ENCODE measurements at places on chromosomes 2 and 18.
A peak's percentile ranks its signal among the peaks of the same experiment; 100 is the strongest.

GRCh38 chr2:227351639-227352038 lies 26.6 kb downstream of the MFF start:
- DNase-seq, result no peak

DNA sequence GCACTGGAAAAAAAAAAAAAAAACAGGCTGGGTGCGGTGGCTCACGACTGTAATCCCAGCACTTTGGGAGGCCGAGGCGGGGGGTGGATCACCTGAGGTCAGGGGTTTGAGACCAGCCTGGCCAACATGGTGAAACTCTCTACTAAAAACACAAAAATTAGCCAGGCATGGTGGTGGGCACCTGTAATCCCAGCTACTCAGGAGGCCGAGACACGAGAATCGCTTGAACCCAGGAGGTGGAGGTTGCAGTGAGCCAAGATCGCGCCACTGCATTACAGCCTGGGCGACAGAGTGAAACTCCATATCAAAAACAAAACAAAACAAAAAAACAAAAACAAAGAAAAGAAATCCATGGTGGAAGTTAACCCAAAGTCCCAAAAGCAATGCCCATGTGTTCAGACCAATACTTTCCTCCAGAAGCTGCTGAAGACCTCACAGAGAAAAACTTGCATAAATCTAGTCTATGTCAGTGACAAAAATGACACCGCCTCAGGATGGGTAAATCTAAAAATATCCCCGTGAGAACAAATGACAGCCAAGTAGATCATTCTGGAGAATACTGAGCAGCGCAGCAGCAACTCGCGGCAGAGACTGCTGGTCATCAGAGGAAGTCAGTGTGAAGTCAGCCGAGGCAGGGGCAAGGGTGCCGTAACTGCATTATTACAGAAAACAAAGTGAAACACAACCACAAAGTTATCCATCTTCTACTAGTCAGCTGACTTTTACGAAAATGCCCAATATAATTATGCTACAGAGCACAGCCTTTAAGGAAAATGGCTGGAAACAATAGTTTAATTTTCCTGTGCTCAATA lies 41.0 kb downstream of the LPIN2 start:
- no peak for DNase-seq

GRCh38 chr2:219573166-219573565 lies 1.1 kb downstream of the INHA start:
- no peak for DNase-seq

- no peak for DNase-seq
Measured at GRCh38 chr2:26722911-26723310, 30.4 kb downstream of the KCNK3 start.

GRCh38 chr18:26057344-26057773 lies 33.1 kb downstream of the SS18 start:
- peak; percentile 60 for DNase-seq

GRCh38 chr18:78899241-78899640 lies 80.4 kb upstream of the SALL3 start:
- DNase-seq, result no peak

DNA sequence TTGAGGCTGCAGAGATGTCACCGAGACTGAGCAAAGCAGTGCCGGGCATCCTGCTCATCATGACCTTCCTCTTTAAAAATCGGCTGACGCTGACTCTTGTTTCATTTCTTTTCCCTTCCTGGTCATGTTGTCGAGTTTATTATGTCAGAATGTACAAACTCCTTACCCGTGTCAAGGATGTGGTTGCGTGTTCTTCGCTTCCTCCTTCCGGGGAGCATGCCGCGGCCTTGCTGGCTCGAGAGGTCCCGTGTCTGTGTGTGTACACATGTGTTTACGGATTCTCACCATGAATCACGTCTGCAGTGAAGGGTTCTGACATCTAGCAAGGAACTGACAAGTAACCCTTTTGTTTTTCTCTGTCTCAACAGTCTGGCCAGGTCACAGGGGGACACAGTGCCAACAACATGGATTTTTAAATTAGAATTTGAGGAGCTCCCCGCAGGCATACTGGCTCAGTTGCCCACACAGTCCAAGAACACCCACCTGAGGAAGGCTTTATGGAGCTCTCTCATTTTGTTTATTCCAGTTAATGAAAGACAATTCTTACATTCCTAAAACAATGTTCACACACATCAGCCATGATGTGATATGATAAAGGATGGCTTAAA lies 60.2 kb downstream of the MYT1L start:
- DNase-seq, result no peak

DNA sequence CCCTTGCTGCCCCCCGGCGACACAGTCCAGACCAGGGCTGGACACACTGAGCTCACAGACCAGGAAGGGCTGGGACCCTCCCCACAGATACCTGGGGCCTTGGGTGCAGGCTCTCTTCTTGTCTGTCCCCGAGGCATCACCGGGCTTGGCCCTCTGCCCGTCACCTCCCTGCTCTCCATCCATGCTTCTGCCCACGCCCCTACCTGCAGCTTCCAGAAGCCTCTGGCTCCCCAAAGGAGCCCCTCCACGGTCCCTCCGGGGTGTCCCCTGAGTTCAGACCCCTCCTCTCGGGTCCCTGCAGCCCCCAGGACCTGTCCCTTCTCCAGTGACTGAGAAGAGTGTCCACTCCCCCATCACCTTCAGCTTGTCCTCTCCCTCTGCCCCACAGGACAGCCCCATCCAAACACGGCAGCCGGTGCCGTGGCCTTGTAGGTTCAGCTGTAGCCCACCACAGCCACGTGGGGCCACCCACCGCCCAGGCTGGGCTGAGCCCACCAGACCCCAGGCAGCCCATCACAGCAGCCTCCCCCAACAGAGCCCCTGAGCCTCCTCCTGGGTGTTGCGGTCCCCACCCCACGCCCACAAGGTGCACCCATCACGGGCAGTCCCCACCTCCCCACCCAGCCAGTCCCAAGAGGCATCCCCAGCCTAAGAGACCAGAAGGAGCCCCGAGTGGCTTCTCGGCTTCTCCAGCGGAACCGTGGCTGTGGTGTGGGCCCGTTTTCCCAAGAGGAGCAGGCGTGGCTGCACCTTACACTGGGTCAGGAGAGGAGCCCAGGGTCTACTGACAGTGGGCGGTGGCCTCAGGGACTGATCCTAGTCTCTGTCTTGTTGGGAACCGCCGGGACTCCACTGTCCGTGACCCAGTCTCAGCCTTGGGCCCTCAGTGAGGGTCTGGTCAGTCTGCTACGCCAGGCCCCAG lies 53.1 kb downstream of the RAMP1 start:
- no peak for DNase-seq

DNA sequence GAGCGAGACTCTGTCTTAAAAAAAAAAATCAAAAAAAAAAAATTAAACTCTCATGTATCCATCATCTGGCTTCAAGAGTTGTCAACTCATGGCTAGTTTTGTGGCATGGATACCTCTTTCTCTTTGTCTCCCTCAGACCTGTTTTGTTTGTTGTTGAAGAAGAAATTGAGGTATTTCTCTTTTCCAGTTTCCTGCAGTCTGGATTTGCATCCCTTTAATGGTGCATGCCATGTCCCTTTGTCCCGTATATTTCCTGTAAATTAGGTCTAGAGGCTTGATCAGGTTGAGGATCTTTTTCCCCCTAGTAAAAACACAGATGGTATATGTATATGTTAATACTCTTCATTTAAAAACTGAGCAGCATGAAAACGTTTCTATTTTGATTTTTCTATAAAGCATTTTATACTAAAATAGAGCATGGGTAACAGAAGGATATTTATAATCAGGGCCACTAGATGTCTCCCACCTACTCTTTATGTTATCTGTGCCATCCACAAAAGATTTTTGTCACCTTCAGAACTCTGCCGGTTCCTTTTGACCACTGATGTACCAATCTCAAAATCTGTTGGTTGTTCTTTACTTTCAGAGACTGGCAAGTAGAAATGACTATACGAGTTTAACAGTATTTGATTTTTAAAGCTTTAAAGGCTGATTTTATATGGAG lies 80.1 kb downstream of the GALNT1 start:
- DNase-seq, result no peak

- DNase-seq, result peak; percentile 23
Measured at GRCh38 chr2:218291318-218292047, 820 bp downstream of the TMBIM1 start.

- DNase-seq, result peak; percentile 23
Measured at GRCh38 chr2:144759746-144760145, 239.8 kb upstream of the ZEB2 start.

- DNase-seq, result no peak
Measured at GRCh38 chr18:4125224-4125623, 329.9 kb downstream of the DLGAP1 start.

GRCh38 chr18:76783786-76784484 lies 38.4 kb upstream of the ZNF236 start:
- no peak for DNase-seq

DNA sequence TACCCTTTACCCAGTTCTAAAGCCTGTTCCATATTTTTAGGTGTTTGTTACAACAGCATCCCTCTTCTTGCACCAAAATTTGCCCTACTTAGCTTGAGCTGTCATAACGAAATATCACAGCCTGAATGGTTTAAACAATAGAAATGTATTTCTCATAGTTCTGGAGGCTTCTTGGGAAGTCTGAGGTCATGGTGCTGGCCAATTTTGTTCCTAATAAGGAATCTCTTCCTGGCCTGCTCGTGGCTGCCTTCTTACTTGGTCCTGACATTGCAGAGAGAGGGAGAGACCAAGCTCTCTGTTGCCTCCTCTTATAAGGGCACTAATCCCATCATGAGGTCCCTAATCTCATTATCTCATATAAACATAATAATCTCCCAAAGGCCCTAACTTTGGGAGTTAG lies 267.8 kb downstream of the PID1 start:
- DNase-seq, result peak; percentile 33

DNA sequence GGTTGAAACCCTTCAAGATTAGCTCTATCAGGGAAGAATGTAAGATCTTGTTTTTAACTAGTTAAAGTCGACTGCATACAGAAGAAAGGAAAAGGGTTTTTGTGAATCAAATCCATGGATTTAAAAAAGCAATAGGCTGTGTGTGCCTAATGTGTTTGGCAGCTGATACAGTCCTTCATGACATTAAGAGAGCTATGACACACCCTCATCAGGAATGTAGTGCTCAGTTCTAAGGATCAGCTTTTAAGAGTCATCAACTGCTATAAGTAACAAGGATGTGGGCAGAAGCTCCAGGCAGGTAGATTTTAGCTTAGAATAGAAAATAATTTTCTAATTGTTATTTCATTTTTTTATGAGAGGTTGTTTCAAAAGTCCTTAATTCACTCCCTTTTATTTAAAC lies 52.9 kb downstream of the PPP1R1C start:
- DNase-seq, result peak; percentile 24

- DNase-seq, result no peak
Measured at GRCh38 chr2:173195100-173195499, 119.5 kb downstream of the MAP3K20 start.

GRCh38 chr18:9848170-9848879 lies 37.4 kb upstream of the TXNDC2 start:
- DNase-seq, result no peak

GRCh38 chr2:202121532-202122162 lies 48.6 kb downstream of the KIAA2012 start:
- DNase-seq, result no peak

DNA sequence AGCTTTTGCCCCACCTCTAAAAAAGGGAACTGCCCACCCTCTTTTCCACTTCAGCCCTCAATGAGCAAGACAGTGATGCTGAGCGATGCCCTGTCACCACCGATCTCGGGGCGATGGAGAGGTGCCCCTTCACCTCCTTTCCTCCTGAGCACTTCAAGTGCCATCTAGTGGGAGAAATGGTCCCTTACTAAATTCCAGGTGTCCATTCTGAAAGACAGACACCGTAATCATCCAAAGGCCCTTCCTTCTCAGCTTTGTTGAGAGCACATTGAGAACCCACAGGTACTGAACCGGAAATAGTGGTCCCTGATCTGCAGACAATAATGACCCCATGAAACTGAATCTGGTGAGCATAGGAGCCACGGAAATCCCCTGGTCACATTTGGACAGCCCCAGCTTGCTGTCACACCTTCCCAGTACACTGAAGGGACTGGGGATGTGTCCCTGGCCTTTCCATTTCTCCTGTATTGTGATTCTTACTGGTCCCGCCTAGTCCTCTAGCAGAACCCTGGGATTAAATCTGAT lies 38.5 kb downstream of the KCTD18 start:
- DNase-seq, result no peak

GRCh38 chr2:60602388-60602787 lies 48.9 kb upstream of the BCL11A start:
- DNase-seq, result no peak

DNA sequence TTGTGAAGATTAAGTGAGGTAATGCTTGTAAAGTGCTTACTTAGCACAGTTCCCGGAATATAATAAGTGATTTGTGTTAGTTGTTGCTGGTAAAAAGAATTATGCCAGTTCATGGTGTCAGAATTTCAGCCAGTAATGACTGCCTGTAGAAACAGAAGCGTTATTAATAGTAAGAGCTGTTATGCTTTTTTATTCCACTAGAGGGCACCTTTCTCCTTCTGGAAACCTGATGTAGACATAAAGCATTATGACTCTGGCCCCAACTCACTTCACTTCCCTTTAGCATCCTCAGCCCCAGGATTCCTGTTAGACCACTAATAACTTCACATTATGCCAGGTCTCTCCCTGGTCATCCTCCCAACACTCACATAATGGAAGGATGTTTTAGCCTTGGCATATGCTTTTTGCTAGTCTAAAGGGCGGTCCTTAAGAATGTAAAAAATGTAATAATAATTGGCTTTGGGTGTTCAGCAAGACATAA lies 34.9 kb downstream of the C18orf54 start:
- peak; percentile 60 for DNase-seq

- DNase-seq, result no peak
Measured at GRCh38 chr2:169743549-169743948, 9.9 kb downstream of the KLHL23 start.

DNA sequence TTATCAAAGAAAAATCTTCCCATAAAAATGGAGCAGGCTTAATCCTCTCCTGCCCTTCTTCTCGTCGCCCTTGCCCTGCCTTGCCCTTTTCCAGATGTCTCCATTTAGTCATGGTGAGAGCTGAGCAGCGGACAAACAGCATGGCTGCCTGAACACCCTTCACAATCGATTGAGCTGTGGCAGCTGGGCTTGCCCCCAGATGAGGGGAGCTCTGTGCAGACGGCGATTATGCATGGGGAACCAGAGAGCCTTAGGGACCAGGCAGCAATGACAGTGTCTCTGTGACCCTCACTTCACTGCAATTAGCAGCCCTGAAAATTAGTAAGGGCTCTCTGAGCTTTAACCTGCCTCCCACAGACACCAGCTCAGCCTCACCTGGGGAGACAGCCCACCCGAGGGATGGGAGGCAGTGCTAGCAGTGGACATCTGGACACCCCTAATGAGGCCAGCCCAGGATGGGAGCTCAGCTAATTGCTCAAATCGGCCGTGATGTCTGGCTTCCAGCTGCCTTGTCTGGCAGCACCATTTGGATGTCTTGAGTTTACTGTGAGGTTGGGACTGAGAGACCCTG lies 365.7 kb downstream of the TNS1 start:
- DNase-seq, result no peak

GRCh38 chr2:229653531-229653930 lies 60.8 kb downstream of the DNER start:
- no peak for DNase-seq

DNA sequence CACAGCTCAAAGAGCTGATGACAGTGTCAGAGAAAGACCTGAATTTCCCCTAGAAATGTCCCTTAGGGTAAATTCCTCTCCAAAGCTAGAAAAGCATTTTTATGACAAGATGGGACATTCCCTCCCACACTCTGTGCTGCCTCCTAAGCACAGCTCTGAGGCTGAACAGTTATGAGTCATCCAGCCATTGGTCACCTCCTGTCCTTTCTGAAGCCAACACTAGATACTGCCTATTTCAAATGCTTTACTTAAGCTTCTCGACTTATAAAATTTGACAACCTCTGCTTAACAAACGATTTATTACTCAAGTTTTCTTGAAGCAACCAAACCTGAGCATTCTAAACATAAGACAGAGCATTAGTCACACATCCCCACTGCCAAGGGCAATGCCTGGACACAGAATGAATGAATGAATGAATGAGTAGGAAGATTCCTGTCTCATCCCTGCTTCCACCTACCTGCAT lies 35.4 kb downstream of the B4GALT6 start:
- DNase-seq, result peak; percentile 75
